Ovary (tissue), 10 donors: ENCODE measurements at places on chromosomes 6 and 20. TPM values are rescaled to one million over a fixed set of nuclear protein-coding genes. Genes with fewer than 3 reads are reported as not detected.

DNA sequence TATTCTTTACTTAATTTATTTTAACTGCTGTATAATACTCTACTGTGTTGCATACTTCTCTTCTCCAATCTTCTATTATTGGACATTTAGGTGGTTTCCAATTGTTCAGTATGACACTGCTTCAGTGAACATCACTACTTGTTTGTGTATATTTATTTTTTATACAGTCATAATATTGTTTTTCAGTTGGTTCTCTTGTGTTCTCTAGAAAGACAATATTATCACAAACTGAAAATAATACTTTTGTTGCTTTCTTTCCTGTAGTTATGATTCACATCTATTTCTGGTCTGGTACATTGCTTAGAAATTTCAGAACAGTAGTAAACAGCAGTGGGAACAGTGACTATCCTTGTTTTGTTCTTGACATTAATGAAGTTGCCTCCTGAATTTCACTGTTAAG, 62.8 kb upstream of the GTSF1L start:
- H3K4me3 ChIP-seq, result no peak overlapping the region
- no peak for DNase-seq
- no peaks in the 10 kb centered on the region for H3K36me3 ChIP-seq
- no peak overlapping the region for H3K27ac ChIP-seq
- no peaks in the 10 kb centered on the region for H3K4me1 ChIP-seq
- H3K27me3 ChIP-seq, result no peaks in the 10 kb centered on the region

DNA sequence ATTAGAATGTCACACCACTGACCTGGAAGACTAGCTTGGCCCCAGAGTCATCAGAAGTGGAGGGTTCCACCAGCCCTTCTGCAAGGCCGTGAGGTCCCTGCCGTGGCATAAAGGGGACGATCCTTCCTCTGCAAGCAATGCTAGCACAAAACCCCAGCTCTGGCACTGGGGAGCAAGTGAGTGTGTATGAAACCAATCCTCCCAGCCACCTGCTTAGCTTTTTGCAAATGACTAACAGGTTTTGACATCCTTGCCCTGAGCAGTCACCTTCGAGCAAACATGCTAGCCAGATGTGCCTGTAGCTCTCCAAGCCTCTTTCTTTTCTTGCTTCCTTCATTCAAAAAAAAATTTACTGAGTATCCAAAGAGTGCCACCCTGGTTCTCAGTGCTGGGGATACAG, 8.6 kb downstream of the SULF2 start:
- peaks cover 18% of the 10 kb centered on the region for H3K4me1 ChIP-seq
- no peak overlapping the region for H3K4me3 ChIP-seq
- H3K27me3 ChIP-seq, result no peaks in the 10 kb centered on the region
- no peak overlapping the region for H3K27ac ChIP-seq
- H3K36me3 ChIP-seq, result no peaks in the 10 kb centered on the region

DNA sequence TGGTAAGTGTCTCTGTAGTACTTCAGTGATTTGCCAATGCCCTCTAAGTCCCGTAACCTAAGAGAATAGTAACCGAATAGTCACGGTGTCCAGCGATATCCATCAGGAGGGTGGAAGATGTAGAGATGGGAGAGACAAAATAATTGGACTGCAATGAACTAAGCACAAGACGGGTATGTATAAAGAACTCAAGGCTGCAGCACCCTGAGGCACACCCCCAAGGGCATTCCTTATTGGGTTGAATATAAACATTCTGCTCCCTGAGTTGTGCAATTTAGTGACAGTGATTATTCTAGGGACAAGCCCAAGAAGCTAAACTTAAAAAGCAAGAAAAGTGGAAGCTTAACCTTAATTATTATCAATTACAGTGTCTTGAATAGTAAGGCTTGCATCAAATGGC, 14.6 kb downstream of the DST start:
- no peak for DNase-seq
- no peak overlapping the region for H3K4me3 ChIP-seq
- H3K27ac ChIP-seq, result no peak overlapping the region
- H3K36me3 ChIP-seq, result no peaks in the 10 kb centered on the region
- no peaks in the 10 kb centered on the region for H3K4me1 ChIP-seq

DNA sequence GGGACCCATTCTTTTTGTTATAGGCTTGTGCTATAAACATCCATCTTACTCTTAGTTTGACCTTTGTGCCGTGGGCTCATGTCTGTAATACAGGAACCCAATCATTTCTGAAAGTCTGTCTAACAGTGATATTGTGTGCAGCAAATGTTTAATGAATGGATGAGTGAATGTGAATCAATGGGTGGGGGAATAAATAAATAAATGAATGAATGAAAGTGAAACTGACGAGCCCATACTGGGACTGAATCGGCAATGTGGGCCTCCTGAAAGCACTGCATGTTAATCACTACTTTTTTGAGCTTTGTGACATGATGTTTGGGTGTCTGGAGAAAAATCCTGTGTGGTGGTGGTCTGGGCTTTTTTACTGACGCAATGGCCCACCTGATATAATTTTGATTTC, 175.0 kb downstream of the GMPR start:
- H3K27me3 ChIP-seq, result no peaks in the 10 kb centered on the region
- no peak for DNase-seq
- no peaks in the 10 kb centered on the region for H3K36me3 ChIP-seq
- H3K4me3 ChIP-seq, result no peak overlapping the region

DNA sequence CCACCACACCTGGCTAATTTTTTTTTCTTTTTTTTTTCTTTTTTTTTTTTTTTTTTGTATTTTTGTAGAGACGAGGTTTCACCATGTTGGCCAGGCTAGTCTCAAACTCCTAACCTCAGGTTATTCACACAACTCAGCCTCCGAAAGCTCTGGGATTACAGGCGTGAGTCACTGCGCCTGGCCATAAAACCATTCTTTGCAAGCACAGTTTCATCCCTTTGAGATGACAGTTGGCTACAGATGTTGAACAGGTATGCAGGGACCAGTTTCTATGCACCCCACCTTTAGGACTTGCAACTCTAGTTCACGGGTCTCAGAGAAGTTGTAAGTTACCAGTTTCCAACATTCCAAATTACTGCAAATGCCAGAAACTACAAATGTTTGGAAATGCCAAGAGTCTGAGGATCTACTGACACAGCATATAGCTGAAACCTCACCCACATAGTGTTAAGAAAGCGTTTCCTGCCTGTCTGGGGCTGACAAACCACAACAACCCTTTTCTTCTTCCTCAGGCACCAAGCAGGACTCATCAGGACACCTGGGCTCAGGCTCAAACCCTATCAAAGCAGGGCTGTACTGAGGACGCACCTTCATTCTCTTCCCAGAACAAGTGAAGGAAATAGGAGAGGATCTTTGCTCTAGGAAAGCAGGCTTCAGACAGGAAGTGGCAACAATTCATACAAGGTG, 22.9 kb downstream of the ARHGAP18 start:
- no peaks in the 10 kb centered on the region for H3K27me3 ChIP-seq
- no peaks in the 10 kb centered on the region for H3K36me3 ChIP-seq
- peaks cover 4% of the 10 kb centered on the region for H3K4me1 ChIP-seq
- H3K4me3 ChIP-seq, result no peak overlapping the region

- H3K36me3 ChIP-seq, result no peaks in the 10 kb centered on the region
- H3K4me3 ChIP-seq, result no peak overlapping the region
- H3K4me1 ChIP-seq, result no peaks in the 10 kb centered on the region
- no peak overlapping the region for H3K27ac ChIP-seq
- DNase-seq, result peak; percentile 41
- no peaks in the 10 kb centered on the region for H3K27me3 ChIP-seq
Observed at GRCh38 chr6:169800668-169801395, 49.4 kb downstream of the ERMARD start.

DNA sequence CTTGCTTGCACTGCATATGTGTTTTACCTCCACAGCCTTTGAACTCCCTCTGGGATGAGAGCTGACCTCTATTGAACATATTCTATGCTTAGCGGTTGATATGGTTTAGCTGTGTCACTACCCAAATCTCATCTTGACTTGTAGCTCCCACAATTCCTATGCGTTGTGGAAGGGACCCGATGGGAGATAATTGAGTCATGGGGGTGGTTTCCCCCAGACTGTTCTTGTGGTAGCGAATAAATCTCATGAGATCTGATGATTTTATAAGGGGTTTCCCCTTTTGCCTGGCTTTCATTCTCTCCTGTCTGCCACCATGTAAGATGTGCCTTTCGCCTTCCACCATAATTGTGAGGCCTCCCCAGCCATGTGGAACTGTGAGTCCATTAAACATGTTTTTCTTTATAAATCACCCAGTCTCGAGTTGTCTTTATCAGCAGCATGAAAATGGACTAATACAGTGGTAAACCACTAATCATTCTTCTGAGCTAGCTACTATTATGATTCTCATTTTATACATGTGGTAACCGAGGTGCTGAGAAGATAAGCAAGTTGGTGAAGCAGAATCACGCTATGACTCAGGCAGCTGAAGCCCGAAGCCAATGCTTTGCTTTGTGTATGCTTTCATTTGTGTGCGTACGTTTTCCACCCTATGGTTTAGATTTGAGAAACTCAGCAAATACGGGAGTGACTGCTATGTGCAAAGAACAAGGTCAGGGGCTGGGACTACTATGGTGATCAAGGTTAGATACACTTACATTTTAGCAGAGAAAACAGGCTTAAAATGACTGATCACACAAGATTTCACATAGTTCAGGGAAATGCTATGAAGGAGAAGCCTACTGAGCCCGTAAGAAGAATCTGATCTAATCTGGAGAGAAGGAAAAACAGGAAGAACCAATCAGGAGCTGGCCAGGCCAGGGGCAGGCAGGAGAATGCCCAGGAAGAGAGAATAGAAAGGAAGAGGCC, 363.5 kb downstream of the ESR1 start:
- peaks cover 11% of the 10 kb centered on the region for H3K4me1 ChIP-seq
- no peak overlapping the region for H3K27ac ChIP-seq
- no peaks in the 10 kb centered on the region for H3K27me3 ChIP-seq

DNA sequence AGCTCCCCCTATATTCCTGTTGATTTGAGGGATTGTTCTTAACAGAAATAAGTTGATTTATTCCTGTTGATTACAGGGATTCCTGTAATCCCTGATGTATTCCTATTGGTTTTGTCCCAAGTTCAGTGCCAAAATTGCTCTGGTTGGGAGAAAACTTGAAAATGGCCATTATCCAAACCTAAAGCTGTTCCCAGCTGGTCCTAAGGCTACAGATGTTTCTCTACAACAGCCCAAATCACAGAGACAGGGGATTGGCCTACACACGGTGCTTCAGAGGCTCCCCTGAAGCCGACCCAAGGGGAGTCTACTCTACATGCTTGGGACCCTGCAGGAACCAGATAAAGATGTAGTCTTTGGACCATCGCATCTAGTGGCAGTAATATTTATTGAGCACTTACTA, 99.0 kb upstream of the AKAP12 start:
- no peak for DNase-seq
- no peak overlapping the region for H3K27ac ChIP-seq
- no peaks in the 10 kb centered on the region for H3K27me3 ChIP-seq
- peaks cover 16% of the 10 kb centered on the region for H3K4me1 ChIP-seq
- H3K36me3 ChIP-seq, result no peaks in the 10 kb centered on the region

DNA sequence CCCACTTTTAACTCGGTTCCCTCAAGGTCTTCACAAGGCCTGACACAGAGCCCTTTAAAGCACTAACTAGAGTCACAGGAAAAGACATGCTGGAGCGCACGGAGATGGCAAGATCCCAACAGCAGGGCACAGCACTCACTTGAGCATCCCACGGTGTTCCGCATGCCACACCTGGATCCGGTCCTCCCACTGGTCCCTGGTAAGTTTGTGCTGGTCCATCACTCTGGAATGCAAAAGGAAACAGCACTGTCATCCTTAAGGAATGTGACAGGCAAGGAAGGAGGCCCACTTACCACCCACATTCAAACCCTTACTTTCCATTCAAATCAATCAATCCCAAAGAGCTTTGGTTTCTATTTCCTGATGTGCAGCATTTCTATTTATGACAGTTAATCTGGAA, 34.7 kb downstream of the EZR start:
- H3K27ac ChIP-seq, result no peak overlapping the region
- H3K36me3 ChIP-seq, result no peaks in the 10 kb centered on the region
- H3K27me3 ChIP-seq, result no peaks in the 10 kb centered on the region

DNA sequence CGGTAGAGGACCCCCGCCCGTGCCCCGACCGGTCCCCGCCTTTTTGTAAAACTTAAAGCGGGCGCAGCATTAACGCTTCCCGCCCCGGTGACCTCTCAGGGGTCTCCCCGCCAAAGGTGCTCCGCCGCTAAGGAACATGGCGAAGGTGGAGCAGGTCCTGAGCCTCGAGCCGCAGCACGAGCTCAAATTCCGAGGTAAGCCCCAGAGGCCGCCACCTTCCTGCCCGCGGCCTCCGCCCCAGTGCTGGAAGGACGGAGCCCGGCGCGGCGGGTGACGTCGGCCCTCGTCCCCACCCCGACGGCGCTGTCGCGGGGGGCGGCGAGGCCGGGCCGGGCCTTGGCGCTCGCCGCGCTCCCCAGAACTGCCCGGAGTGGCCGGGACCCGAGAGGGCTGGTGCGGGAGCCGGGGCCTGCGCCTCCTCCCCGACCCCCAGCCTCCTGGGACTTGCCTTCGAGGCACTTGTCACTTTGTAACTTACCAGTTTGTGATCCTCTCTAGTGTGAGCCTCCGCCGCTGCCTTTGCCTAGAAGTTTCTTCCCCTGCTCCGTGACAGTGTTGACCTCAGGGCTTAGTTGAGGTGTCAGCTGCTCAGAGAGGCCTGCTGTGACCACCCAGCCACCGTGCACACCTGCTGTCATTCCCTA, 417 bp downstream of the VAPB start:
- H3K27ac ChIP-seq, result peak overlapping the region; percentile 43
- no peak for DNase-seq
- H3K4me3 ChIP-seq, result peak overlapping the region; percentile 65
- no peaks in the 10 kb centered on the region for H3K36me3 ChIP-seq

DNA sequence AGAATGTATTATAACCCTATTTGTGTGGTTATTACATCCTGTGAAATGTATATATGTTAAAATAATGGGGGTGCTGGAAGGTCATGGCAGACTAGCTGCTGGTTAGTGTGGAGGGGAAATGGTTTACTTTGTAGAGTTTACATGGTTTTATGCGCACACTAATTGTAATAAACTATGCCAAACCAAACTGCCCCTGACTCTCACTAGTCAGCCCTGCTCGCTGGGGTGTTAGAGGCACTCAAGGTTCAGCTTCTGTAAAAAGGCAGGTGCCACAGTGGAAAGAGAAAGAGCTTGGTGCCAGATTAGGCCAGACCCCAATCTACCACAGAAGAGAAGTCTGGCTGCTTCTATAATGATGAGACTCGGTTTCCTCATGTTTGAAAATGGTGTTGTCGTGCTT, 52.7 kb downstream of the GOPC start:
- DNase-seq, result no peak
- H3K27me3 ChIP-seq, result no peaks in the 10 kb centered on the region
- H3K27ac ChIP-seq, result no peak overlapping the region
- H3K36me3 ChIP-seq, result no peaks in the 10 kb centered on the region

DZANK1 gene
- 3.1 TPM for total RNA-seq

OLIG3 gene
- not detected for total RNA-seq

SRSF12 gene
- 3.2 TPM for total RNA-seq

SLC26A8 gene
- total RNA-seq, result 0.10 TPM

C20orf204 gene
- total RNA-seq, result 1.4 TPM

GHRH gene
- total RNA-seq, result not detected
